ENCODE measurements at places on chromosomes 5 and 9.
A peak's percentile ranks its signal among the peaks of the same experiment; 100 is the strongest.

GRCh38 chr9:136719195-136719880 lies 7.0 kb downstream of the DIPK1B start:
- DNase-seq = no peak

GRCh38 chr5:171865471-171865870 lies 79.9 kb downstream of the SMIM23 start:
- no peak for DNase-seq

DNA sequence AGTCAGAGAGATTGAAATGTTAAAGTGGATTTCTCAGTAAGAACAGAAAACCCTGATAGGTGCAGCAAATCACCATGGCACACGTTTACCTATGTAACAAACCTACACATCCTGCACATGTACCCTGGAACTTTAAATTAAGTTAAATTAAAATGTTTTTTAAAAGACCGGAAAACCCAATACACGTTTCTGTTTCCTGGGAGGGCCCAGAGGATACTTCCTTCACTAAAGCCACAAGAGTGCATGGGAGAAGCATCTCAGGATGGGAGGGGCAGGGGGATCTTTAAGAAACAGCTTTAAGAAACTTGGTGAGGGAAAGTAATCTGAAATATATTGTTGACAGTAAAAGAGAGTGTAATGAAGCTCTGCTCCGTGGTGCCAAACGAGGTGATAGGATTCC lies 164.7 kb upstream of the PTGER4 start:
- DNase-seq = no peak

- DNase-seq = no peak
Measured at GRCh38 chr5:44828719-44829118, 20.0 kb downstream of the MRPS30 start.

- no peak for DNase-seq
Measured at GRCh38 chr9:2718001-2718697, 839 bp downstream of the KCNV2 start.

GRCh38 chr9:1879501-1879900 lies 135.6 kb upstream of the SMARCA2 start:
- no peak for DNase-seq

- no peak for DNase-seq
Measured at GRCh38 chr9:107566611-107567061, 77.1 kb upstream of the KLF4 start.

- peak; percentile 8 for DNase-seq
Measured at GRCh38 chr5:138391859-138392386, 39.4 kb downstream of the KDM3B start.

GRCh38 chr5:72837524-72838096 lies 21.1 kb downstream of the TNPO1 start:
- DNase-seq = no peak

- DNase-seq = no peak
Measured at GRCh38 chr5:73565969-73566547, 515 bp downstream of the UTP15 start.

- DNase-seq = no peak
Measured at GRCh38 chr9:110768886-110769285, 100.3 kb downstream of the MUSK start.

DNA sequence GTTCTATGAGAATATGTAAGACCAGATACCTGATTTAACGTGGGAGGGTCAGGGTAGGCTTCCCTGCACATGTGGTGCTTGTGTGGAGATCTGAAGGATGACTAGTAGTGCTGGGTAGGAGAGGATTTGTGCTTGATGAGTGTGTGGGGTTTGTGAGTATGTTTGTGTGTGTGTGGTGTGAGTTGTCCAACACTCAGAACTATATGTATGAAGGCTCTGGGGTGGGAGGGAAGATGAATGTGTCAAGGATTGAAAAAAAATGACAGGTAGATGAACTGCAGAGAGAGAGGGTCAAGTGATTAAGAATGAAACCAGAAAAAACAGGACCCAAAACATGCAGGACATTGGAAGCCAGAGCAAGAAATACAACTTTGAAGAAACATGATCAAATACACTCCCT lies 154.6 kb upstream of the NR3C1 start:
- no peak for DNase-seq

DNA sequence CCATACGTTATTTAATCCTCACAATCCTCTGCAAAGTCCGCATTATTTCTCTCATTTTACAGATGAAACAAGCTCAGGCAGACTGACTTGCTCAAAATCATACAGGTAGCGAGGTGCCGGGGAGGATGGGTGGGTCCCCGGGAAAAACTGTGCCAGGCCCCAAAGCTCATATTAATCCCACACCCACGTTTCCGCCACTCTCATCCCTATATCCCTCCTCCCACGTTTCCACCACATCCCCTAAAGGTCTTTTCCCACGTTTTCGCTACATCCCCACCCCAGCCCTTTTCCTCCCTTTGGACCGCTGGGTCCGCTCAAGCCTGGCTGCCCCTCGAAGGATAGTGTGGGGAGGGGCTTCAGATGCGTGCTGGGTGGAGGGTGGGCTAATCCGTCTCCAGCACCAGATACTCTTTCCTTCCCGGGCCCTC lies 434 bp upstream of the FSD1L start:
- DNase-seq = no peak

DNA sequence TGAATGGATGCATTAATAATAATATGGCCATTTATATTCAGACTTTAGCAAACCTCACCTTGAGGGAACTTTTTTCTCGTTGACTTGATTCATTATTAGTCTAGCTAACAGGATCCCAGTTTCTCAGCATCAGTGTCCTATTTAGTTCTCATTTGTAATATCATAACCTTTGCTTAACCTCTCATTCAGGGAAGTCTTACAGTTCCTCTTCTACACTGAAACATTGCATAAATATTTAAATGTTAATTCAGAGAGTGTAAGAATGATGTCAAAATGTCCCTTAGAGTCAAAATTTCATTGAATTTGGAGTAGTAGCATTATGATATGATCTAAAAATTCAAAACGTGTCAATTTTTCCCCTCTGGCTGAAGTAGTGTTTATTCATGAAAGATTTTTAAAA lies 650.1 kb downstream of the EFNA5 start:
- DNase-seq = no peak

DNA sequence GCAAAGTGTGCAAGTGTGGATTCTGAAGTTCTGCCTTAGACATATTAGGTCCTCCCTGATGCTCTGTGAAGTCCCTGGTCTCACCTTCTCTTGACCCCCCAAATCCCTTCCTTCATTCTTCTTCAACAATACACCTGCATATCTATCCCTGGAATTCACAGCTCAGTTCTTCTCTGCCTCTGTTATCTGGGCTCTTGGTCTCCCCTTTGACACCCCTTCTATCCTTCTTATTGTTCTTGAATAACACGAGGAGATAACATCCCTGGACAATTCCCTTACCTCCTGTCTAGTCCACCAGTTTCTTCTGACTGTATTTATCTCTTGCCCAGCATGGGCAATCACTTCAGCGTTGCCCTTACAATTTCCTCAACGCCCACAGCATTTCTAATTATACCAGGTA lies 104.8 kb upstream of the ATG10 start:
- no peak for DNase-seq

- no peak for DNase-seq
Measured at GRCh38 chr5:78925129-78925876, 59.8 kb downstream of the ARSB start.

DNA sequence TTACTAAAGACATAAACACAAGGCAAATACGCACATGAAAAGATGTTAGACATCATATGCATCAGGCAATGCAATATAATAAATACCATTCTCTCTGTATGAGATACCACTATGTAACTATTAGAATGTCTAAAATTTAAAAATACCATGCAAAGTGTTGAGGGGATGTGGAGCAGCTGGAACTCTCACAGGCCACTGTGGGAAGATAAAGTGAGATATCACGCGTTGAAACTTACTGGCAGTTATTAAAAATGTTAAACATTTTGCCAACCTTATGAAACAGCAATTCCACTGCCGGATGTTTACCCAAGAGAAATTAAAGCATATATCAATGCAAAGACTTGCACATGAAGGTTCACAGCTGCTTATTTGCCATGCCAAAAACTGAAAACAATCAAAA lies 556.7 kb downstream of the LRRC70 start:
- no peak for DNase-seq

DNA sequence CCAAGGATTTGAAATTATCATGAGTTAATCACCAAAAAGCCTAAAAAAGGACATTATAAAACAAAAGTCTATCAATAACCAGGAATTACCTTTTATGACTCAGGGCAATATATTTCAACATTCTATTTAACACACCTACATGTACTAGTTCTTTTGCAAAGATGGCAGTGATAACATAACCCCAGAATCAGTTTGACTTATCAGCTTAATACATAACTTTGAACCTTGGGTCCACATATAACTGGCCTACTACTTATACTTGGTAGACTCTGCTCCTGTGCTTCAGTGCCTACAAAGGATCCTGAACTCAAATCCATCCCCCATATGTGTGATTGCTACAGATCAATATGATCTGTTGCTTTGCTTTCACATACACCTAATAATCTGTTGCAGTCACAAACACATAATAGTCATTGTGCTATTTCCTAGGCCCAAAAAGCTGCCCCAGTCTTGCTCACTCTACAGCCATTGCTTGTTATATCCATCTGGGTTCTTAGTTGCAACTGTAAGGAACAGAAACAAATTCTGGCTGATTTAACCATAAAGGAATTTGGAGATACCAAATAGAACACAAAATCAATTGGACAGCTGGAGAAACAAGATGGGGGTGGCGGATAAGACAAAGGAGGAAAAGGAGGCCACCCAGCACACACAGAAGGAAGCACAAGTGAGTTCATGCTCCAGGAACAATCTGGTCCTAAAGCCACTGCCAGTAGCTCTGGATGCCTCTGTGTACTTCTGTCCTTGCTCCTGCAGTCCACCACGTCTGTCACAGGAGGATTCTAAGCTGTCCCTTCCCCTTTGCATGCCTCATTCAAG lies 25.5 kb downstream of the DEPDC1B start:
- DNase-seq = no peak

- no peak for DNase-seq
Measured at GRCh38 chr9:81902626-81903025, 25.6 kb upstream of the SPATA31D4 start.

- DNase-seq = no peak
Measured at GRCh38 chr5:180135967-180136629, 64.5 kb upstream of the RNF130 start.

DNA sequence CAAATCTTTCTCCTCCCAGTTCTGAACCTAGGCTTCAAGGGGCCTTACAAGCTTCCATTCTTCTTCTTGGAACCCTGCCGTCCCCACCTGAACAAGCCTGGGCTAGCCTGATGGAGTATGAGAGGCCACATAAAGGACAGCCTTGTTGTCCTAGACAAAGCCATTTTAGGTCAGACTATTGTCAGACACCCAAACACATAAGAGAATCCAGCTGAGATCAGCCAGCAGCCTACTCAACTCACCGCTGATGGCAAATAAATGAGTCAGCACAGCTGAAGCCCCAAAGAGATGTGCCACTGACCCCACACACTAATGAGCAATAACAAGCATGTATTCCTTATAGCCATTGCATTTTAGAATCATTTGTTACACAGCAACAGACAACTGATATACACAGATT lies 33.8 kb downstream of the SVEP1 start:
- DNase-seq = no peak

- no peak for DNase-seq
Measured at GRCh38 chr9:7165331-7165975, 407.7 kb downstream of the KDM4C start.

- DNase-seq = no peak
Measured at GRCh38 chr9:80516679-80517078, 944.9 kb downstream of the TLE4 start.

DNA sequence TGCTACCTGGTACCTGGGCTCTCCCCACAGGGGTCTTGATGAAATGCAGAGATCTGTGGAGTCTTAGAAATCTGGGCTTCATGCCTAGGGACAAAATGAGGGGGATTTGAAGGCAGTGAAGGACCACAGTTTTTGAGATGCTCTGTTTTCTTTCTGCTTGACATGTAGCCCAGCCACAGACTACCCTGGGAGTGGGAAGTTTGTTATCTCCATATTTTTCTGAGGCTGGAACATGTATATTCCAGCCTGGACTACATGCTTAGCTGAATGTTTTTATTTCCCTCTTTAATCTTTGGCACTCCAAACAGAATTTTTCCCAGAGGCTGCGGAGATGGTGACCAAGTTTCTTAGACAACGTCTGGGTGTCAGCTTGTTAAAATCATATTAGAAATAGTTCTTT lies 252.9 kb downstream of the PAPPA start:
- no peak for DNase-seq

Data from C1 segment of cervical spinal cord (tissue), 14 donors.